ENCODE measurements at places on chromosomes 2 and 18.

GRCh38 chr2:12897181-12897580 lies 180.4 kb downstream of the TRIB2 start:
- no peak for DNase-seq

GRCh38 chr2:96209011-96209728 lies 543 bp upstream of the STARD7 start:
- DNase-seq = no peak

DNA sequence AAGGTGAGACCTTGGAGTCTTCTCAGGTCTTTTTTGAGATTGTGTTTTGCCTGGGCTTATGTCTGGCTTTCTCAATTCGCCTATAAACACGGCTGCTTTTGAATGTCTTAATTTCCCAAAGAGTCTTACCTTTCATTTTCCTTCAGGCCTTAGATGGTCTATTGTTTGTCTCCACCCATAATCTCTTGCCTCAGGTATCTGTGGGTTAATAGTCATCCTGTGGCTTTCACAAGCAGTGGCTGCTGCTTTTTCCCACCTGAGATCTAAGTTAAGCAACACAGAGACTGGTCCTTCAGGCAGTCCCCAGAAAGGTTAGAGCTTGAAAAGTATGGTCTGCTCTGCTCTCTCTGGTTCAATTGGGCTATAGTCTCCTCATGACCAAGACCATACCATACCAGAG lies 275.3 kb downstream of the INSIG2 start:
- DNase-seq = no peak

DNA sequence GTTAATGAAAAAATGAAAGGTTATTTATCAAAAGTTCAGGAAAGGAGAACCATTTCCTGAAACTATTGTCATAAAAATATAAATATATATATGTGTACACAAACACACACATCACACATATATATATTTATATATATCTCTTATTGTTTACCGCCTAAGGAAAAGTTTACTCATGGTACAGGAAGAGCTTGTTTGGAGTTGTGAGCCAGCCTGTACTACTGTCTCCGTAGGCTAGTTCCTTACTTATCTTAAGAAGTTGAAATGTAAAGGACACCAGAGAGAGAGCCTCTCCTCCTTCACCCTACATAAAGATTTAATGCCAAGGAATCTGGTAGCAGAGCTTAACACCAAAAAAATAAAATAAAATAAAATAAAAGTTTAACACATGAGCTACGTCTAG lies 19.6 kb downstream of the DSC1 start:
- no peak for DNase-seq

DNA sequence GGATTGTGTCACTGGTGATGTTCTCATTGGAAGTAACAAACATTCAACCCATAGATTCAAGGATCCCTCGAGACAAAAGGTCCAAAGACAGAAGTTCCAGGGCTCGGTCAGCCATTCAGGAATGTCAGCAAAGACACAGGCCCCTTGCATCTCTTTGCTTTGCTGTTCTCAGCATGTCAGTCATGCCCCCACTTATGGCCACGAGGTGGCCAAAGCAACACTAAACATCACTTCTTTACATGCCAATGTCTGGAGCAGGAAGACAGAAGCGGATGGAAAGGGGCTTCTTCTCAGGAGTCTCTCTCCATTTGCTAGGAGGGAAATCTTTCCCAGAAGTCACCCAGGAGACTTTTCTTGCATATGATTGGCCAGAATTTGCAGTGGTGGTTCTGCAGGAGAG lies 191.6 kb upstream of the SP5 start:
- DNase-seq = no peak

- DNase-seq = no peak
Observed at GRCh38 chr2:60554646-60555065, 1.2 kb upstream of the BCL11A start.

GRCh38 chr2:66824926-66825325 lies 390.0 kb downstream of the MEIS1 start:
- DNase-seq = no peak

DNA sequence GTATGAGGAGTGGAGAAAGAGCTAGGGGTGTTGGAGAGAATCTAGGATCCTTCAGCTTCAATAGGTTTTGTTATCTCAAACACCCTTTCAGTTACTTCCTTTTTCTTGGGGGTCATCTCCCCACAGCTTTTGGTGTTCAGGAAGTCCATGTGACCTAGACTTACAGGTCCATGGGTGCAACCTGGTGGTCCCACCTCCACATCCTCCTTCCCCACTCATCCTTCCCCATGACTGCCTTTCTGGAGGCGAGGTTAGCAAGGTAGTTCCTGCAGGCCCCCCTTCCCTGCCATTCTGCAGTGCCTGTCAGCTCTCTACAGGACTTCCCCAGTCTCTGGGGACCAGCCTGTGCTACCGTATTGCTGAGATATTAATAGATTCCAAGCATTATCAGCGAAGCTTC lies 107.6 kb downstream of the TMEM17 start:
- no peak for DNase-seq

DNA sequence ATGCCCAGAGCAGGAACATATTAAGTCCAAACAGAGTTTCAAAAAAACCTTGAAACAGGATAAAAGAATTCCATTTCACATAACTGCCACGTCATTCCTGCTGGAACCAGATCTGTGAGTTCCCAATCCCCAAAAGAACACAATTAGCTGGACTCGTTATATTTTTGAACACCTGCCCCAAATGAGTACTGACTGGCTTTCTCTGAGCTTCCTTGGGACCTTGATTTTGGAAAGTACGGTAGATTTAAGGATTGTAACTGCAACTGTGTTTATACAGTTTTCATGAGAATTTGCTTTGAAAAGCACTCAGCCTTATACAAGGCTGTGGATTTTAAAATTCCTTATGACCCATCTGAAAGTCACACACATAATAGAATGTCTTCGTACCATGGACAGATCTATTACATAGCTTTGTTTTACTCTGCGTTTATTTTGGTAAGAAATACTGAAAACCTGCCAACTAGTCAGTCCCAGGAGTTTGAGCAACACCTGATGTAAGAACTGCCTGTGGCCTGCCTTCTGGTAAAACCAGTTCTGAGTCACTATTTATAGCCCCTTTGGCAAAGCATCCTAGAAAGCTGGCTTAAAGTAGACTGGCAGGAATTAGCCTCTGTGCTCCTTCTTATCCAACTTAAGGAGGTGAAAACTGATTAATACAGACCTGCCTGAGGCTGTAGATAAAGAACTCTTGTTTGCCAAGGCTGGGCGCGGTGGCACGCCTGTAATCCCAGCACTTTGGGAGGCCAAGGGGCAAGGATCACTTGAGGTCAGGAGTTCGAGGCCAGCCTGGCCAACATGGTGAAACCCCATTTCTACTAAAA lies 48.1 kb downstream of the MERTK start:
- DNase-seq = no peak

- DNase-seq = no peak
Observed at GRCh38 chr2:122148128-122148767, 392.8 kb downstream of the TSN start.

- DNase-seq = no peak
Observed at GRCh38 chr2:33927756-33928155, 328.7 kb upstream of the FAM98A start.

GRCh38 chr18:37710726-37711125 lies 145.1 kb upstream of the CELF4 start:
- no peak for DNase-seq

DNA sequence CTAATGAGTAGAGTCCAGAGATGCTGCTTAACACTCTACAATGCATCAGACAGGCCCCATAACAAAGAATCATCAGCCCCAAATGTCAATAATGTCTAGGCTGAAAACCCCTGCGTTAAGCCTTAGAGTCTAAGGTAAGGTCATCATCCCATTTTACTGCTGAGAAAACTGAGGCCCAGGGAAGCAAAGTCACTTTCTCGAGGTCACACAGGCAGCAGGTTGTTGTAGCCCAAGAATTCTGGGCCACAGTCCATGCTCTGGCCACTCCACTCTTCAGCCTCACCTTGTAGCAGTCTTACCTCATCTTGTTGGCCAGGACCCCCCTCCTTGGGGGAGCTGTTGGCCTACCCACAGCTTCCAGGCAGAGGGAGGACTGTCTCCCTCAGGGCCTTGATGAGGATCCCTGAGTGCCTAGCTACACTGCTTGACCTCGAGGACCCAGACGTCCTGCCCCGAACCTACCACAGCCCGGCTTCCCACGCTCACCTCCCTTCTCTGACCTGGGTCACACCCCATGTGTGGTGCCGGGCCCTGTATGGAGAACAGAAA lies 54.4 kb downstream of the SMAD7 start:
- DNase-seq = no peak

DNA sequence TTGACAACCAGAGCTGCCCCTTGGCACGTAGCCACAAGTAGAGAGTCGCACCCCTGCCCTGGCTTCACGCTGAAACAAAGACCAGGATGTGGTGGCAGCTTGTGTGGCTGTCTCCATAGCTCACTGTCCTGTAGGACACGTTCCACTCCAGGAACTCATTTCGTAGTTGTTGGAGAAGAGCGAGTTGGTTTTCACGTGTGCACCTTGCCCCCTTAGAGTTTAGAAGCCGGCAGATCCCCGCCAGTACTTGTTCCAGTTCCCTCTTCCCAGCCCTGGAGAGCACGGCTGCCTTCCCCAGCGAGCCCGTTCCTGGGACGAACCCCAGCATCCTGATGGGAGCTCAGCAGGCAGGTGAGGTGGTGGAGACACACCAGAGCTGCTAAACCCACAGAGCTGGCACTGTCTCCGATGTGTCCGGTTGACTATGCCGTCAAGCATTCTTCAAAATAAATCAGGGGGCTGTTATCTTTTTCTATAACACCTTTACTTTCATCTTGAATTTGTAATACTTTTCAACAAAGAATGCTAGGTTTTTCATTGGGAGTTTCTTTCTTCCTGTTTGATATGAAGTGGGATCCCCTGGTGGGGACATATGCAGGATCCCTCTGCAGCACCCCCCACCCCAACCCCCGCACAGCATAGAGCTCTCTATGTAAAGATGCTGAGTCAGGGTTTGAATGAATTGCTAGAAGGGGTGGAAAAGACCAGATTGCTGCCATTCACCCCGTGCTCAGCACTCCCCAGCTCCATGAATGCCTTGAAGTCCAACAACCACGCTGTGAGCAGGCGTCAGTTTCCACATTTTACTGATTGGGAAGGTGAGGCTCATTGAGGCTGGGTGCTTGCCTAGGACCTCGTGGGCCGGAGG lies 44.5 kb downstream of the GREB1 start:
- DNase-seq = no peak

DNA sequence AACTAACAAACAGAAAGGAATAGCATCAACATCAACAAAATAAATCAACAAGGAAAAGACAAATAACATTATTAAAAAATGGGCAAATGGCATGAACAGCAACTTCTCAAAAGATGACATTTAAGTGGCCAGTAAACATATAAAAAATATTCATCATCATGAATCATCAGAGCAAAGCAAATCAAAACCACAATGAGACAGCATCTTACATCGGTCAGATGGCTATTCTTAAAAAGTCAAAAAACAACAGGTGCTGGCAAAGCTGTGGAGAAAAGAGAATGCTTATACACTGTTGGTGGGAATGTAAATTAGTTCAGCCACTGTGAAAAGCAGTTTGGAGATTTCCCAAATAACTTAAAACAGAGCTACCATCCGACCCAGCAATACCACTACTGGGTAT lies 327.1 kb downstream of the CMPK2 start:
- no peak for DNase-seq

GRCh38 chr18:7840411-7840810 lies 273.3 kb downstream of the PTPRM start:
- no peak for DNase-seq

DNA sequence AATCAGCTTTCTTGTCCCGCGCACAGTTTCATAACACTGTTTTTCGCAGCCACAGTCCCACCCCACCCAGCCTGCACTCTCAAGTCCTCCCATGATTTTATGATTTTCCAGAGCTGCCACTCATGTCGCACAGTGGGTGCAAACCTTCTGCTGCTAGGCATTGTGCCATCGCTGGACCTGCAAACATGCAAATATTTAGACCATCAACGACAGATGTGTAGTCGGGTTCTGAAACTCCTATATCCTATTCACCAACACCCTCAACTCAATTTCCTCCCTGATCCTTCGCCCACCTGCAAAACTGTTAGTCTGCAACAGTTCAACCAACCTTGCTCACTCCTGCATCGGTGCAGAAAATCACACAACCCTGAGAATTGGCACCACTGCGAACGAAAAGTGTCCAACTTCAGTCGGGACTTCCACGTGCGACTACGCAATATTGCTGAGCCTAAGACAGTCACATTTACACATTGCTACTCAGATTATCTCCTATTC lies 871 bp upstream of the ALS2 start:
- DNase-seq = no peak

- no peak for DNase-seq
Observed at GRCh38 chr18:45255197-45255890, 359.9 kb upstream of the SLC14A2 start.

- DNase-seq = no peak
Observed at GRCh38 chr2:88265352-88266303, 95.5 kb downstream of the THNSL2 start.

DNA sequence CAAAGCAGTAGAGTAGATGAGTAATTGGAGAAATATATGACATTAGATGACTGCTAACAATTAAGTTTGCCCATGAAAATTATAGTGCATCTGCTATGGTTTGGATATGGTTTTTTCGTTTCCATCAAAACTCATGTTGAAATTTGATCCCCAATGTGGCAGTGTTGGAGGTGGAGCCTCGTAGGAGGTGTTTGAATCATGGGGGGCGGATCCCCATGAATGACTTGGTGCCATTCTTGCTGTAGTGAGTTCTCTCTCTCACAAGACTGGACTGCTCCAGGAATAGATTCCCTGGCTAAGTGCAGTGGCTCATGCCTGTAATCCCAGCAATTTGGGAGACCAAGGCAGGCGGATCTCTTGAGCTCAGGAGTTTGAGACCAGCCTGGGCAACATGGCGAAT lies 9.7 kb upstream of the CUL3 start:
- no peak for DNase-seq
